ENCODE measurements at places on chromosomes 6 and 20.

- no peak for DNase-seq
Measured at GRCh38 chr6:18837013-18837412, 449.9 kb downstream of the RNF144B start.

- no peak for DNase-seq
Measured at GRCh38 chr6:37537548-37537947, 37.9 kb upstream of the CCDC167 start.

GRCh38 chr6:20314866-20315845 is 86.5 kb upstream of the E2F3 start:
- no peak for DNase-seq

- no peak for DNase-seq
Measured at GRCh38 chr20:23142162-23143050, 56.3 kb upstream of the CD93 start.

- no peak for DNase-seq
Measured at GRCh38 chr6:8225113-8225512, 122.8 kb upstream of the EEF1E1 start.

GRCh38 chr6:103269581-103269980 is 1590.1 kb downstream of the HACE1 start:
- DNase-seq: no peak

GRCh38 chr20:47118206-47118605 is 223.6 kb downstream of the EYA2 start:
- no peak for DNase-seq
